Keratinocyte (primary cell): ENCODE measurements at places on chromosomes 3 and 15.

GRCh38 chr3:179880868-179881267 is 155.9 kb downstream of the PEX5L start:
- no peak for DNase-seq

DNA sequence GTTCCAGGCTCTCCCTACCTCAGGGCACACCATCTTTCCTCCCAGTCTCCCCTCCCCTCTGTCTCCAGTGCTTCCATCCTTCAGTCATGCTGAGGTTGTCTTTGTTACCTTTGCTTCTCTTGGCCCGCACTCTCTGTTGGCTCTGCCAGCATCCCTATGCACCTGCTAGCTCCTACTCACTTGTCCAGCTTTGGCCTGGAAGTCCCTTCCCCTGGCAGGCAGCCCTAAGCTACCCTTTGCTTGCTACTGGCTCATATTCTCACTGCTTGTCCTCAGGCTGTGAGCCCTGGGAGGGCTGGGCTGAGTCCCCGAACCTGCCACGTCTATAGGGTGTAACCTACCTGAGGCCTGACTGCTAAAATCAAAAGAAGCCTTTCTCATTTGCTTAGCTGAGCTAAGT is 122.7 kb downstream of the PGPEP1L start:
- DNase-seq, result no peak

- no peak for DNase-seq
Observed at GRCh38 chr3:188076176-188076575, 77.8 kb upstream of the LPP start.

- no peak for DNase-seq
Observed at GRCh38 chr3:151210676-151211381, 7.8 kb upstream of the GPR171 start.

DNA sequence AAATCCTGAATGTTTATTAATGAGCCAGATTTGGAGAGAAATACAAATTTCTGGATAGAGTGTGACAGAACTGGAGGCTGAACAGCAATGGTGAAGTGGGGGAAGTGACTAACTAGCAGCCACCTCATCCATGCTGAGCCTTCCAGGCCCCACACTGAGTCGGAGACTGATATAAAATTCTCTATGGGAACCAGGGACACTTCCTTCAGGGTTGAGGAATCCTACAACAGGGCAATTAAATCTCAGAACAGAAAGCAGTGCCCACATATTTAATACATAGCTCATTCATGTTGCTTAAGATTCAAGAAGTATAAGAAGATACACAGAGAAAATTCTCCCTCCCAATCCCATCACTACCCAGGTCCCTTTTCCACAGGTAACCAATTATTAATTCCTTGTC is 49.3 kb downstream of the HACD2 start:
- DNase-seq, result no peak
